ENCODE measurements at places on chromosomes 11 and 22.

DNA sequence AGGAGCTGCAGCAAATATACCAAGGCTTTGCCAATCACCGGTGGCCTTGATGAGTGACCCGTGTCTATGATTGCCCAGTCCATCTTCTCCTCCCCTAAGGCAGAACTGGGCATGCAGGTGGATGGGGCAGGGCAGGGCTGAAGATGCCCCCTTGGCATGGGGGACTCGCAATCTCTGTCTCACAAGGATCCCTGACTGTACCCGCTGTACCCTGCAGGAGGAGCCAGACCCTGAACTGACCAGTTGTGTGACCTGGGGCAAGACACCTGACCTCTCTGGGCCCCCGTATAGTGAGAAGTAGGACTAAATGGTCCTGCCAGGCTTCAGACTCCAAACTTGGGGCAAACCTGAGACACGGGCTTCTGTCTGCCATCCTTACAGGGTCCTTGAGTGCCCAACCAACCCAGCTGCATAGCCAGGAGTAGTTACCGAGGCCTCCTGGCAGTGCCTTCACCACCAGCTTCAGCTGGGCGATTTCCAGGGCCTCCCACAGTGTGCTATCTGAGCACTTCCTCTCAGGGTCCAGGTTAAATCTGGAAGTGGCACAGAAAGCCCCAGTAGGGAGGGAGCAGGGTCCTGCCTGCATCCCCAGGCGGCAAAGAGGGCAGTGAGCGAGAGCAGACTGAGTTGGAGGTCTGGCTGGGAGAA is 6.4 kb upstream of the KCNJ11 start:
- DNase-seq = no peak

DNA sequence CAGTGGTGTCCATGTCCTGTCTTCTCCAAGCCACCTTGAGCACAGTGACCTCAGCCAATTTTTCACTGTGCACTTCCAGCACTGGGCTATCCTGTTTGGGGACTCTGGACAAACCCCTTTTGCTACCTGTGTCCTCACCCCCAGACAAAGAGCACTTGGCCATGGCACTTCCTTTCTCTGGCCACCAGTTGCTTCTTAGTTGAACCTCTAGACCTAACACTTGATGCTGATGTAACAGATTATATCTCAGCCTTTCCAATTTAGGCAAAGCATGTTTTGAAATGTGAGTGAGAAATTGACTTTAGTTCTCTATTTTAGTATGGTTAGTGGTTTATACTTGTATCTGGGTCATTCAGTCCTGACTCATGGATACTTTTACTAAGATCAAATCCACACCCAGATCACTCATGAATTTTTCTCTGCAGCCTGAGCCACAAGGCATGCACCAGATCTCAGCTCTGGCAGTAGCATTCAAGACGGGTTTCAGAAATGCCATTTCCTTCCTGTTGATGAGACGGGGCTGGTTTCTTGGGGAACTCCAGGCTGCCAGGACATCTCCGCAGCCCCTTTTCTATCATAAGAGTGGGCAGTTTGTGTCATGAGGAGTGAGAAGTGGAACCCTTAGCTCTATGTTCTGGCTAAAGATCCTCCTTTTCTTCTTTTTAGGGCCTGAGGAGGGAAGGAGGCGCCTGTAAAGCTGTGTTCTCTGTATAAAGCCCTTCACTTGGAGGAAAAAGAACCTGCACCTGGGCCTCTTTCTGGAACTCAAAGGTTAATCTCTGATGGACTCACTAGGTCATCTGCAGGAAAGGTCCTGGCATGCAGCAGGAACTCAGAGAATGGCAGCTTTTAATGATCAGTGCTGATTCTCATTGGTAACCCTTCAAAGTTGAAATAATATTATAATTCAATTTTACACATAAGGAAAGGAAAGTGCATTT is 185.6 kb upstream of the TENM4 start:
- no peak for DNase-seq

DNA sequence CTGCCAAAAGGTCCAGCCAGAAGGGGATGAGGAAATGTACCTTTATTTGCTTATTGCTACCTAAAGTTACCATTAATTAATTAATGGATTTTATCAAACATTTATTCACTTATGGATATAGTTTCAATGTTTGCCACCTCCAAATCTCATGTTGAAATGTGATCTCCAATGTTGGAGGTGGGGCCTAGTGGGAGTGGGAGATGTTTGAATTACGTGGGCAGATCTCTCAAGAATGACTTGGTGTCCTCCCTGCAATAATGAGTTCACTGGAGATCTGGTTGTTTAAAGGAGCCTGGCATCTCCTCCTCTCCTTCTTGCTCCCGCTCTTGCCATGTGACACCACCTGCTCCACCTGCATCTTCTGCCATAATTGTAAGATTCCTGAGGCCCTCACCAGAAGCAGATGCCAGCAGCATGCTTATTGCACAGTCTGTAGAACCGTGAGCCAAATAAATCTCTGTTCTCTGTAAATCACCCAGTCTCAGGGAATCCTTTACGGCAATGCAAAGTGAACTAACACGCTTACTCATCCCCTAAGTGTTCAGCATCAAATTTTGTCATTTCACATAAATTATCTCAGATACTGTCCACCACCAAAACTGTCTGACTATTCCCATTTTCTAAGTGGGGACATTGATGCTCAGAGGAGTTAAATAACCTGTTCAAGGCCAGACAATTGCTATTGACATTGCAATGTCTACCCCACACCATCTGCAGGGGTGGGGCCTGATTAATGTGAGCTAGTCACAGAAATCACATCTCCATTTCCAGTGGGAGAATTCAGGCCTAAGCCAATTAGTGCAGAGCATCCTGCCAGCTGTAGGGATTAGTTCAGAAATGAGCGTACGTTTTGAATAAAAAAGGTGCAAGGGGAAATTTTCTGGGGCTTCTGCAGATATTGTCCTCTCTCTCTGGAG is 51.6 kb upstream of the SYN3 start:
- no peak for DNase-seq

DNA sequence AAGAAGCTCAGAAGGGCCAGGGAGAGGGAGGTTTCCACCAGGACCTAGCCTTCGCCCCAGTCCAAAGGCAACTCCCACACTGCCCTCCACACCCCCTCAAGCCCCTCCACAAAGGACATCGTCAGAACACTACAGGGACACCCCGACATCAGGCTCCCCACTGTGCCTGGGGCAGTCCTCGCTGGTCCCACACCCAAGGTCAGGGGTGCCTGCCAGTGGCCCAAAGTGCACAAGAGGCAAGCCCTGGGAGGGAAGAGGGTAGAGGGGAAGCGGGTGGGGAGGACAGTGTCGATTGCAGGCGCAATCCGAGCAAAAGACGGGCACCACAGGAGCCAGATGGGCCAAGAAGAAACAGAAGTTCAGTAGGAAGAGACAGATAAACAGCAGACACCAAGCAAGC is 35.6 kb upstream of the JAM3 start:
- no peak for DNase-seq

Data from stimulated activated CD4-positive, alpha-beta T cell treated with anti-CD3 and anti-CD28 coated beads, Interleukin-1b, Interleukin-23, amount 100 ng/mL, for 24 hours (primary cell).